ENCODE measurements at places on chromosomes 12 and 14.

DNA sequence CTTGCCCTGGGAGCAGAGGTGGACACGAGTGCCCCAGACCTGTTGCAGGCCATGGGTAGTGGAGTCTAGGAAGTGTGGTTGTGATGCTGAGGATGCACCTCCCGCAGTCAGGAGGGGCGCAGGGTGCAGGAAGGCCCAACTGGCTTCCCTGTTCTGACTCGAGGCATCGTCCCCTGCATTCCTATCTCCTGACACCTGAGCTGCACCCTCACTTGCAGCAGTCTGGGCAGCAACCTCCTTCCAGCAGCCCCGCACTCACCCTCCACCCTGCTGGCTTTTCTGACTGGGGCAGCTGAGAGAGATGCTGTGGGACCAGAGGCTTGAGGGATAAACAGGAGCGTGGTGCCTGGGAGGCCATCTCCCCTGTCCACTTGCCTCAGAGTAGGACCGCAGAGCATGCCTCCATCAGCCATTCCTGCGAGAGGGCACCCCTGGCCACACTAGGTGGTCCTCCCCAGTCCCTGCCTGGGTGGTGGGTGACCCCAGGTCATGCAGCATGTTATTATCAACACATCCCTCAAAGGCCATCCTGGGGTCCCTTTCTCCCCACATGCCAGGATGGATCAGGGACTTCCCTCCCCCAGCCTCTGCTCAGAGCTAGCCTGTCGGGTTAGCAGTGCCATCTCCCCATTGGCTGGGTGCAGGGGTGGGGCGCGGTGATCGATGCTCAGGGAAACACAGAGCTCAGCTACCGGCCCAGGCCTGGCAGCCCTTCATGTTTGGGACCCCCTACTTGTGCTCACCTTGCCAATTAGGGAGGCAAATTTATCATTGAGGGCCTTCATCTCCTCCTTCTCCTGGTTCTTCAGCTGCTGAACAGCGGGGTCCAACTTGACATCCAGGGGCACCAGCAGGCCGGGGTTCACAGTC is 719 bp downstream of the KRT80 start:
- no peak for DNase-seq

DNA sequence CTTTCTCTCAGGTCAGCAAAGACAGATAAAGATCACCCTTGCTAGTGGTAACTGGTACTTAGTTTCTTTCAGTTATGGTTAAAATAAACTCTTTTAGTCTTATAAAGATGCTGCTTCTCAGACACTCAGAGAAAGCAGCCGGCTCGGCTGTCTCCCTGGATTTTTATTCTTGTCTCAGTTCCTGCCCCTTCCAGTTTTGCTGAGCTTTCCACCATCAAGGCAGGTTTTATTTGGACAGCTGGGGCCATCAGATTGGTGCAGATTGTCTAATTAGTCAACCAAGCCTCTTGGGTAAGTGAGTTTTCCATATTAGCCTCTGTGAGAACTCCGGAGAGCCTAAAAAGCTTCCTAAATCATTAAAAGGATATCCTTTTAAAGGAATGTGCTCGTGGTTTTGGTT is 130.8 kb upstream of the BMP4 start:
- no peak for DNase-seq

- DNase-seq: no peak
Measured at GRCh38 chr12:65808580-65808979, 15.7 kb upstream of the HMGA2 start.

DNA sequence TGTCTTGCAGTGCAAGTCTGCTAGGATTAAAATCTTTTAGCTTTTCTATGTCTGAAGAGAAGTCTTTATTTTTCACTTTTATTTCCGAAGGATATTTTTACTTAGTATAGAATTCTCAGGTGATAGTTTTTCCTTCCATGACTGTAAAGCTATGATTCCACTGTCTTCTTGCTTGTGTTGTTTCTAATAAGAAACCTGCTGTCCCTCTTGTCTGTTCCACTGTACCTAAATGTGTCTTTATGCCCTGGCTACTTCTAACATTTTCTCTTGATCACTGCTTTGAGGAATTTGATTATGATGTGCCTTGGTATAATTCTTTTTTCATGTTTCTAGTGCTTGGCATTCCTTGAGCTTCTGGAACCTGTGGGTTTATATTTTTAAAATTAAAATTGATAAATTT is 228.7 kb downstream of the CACNA1C start:
- DNase-seq: no peak
